ENCODE measurements at places on chromosomes 1 and 21.

DNA sequence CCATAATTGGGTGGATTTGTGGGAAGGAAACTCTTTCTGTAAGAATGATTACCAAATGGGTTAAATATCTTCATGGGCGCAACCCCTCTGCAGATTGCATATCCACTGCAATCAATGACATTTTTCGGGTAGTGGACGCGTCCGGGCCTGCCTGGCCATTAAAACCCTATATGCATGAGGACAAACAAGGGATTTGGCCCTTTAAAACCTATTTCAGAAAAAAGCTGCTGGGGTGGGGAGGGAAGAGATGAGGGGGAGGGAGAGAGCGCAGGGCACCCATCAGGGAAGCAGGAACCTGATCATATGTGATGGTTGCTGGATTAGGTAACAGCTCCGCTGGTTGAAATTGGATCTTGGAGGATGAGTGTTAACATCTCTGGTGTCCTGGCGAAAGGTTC is 228.8 kb downstream of the PBX1 start:
- DNase-seq, result no peak

- no peak for DNase-seq
Observed at GRCh38 chr1:27346991-27347624, 5.3 kb downstream of the SYTL1 start.

DNA sequence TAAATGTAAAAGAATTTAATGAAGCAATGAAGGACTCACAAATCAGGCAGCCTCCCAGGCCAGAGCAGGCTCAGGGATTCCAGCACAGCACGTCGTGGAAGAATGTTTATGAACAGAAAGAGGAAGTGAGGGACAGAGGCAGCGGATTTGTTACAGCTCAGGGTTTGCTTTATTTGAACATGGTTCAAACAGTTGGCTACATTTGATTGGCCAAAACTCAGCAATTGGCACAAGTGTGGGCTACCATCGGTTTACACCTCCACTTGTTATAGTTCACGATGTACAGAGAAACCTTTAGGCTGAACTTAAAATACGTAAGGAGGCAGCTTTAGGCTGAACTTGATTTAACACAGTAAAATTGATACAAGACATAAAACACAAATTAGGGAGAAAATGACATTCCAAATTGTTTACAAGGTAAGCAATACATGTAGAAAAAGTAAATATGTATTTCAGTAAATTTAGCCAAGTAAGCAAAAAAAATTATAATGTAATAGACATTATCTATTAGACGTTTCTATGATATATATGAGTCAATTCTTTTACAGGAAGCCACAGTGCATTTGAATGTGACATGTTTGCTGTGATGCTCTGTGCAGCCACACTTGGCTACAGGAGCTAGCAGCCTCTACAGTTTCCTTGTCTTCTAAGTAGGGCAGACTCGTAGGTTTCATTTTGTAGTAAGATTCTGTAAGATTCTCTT is 126.5 kb downstream of the ADSS2 start:
- no peak for DNase-seq

DNA sequence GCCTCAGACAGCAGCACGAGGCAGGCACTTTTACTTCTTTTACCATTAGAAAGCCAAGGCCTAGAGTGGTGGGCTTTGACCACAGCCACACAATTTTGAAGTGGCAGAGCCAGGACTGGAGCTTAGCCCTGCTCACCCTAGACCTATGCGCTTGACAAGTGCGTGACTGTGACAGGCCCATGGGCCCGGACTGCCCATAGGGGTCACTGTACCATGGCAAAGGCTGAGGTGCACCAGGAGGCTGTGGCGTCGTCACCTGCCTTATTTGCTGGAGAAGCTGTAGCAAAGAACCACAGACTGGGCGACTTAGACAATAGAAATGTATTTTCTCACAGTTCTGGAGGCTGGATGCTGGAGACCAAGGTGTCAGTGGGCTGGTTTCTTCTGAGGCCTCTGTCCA is 2.6 kb upstream of the TMEM82 start:
- no peak for DNase-seq

DNA sequence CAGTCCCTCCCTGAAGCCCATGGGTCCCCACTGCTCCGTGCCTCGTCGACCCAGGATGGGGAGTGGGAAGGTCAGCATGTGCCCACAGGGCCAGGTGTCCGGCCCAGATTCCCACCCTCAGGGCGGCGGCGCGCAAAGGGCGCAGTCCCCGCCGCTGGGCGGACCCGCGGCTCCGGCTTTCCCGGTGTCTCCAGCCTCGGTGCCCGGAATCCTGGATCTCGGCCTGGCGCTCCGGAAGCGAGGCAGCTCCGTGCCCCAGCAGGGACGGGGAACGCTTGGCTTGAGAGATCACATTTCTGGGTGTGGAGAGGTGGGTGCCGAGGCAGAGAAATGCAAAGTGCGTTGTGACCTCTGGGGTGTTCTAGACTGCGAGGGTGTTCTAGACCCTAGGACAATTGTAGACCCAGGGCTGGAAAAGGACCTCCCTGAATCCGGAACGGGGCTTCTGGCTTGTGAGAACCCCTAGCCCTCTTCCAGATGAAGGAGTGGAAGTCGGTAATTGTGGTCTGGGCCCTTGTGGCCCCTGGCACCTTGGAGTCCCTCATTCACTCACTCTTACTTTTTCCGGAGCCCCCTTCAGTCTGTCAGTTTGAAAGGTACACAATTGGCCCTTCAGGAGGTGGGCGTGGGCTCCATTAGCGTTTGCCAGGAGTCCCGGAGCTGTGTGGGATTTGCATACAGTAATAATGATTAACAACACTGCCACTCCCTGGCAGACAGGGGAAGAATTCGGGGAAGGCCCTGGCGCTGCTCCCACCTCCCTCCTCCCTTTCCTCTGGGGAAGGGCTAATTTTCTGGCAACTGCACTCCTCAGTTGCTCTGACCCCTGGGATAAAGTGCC is 1.6 kb upstream of the KCND3 start:
- no peak for DNase-seq

- DNase-seq, result no peak
Observed at GRCh38 chr1:30253807-30254440, 469.5 kb downstream of the MATN1 start.

GRCh38 chr1:212701910-212702309 is 2.3 kb upstream of the BATF3 start:
- DNase-seq, result no peak

- no peak for DNase-seq
Observed at GRCh38 chr1:203523667-203524066, 29.7 kb downstream of the OPTC start.

GRCh38 chr21:44626673-44627143 is at the start of gene KRTAP10-9:
KRTAP10-9 (plus strand) TSS chr21:44627093; CDS start chr21:44627172, 79 bp downstream.
- no peak for DNase-seq
